ENCODE measurements at places on chromosomes 2 and 18. TPM values are rescaled to one million over a fixed set of nuclear protein-coding genes. Genes with fewer than 3 reads are reported as not detected.

Gene SLC5A7
- not detected for total RNA-seq

Gene RNF152
- total RNA-seq = 0.02 TPM

Gene LONRF2
- total RNA-seq = 3.0 TPM

Gene KLHL29
- total RNA-seq = 5.1 TPM

Gene MEX3C
- 18.7 TPM for total RNA-seq

Gene CABLES1
- total RNA-seq = 12.6 TPM

Gene SERPINB3
- total RNA-seq = 0.26 TPM

Gene PIGN
- total RNA-seq = 10.0 TPM

Gene UGT1A6
- total RNA-seq = 0.81 TPM

Gene RAB6D
- not detected for total RNA-seq

Gene ATP8B1
- 9.0 TPM for total RNA-seq

Gene VWA3B
- 0.43 TPM for total RNA-seq

Gene SPAG16
- 16.5 TPM for total RNA-seq

Gene NT5DC4
- not detected for total RNA-seq

Gene MPHOSPH10
- 40.3 TPM for total RNA-seq

Gene EIF2AK2
- total RNA-seq = 18.9 TPM

Gene SIX3
- total RNA-seq = 0.57 TPM

Gene DLX2
- total RNA-seq = 0.99 TPM

Gene IL1RL2
- total RNA-seq = not detected

Gene SPATA3
- not detected for total RNA-seq

Gene ASAP2
- total RNA-seq = 35.8 TPM

Gene MC4R
- not detected for total RNA-seq

Gene LRATD1
- total RNA-seq = 0.03 TPM

Gene REG3G
- total RNA-seq = not detected

Gene LIMS2
- total RNA-seq = 5.2 TPM

Gene OXER1
- not detected for total RNA-seq

Gene PPM1G
- total RNA-seq = 175 TPM

Gene TMX3
- 20.9 TPM for total RNA-seq

Gene IAH1
- 85.3 TPM for total RNA-seq

Gene ZDBF2
- 0.86 TPM for total RNA-seq

Gene PRKAG3
- not detected for total RNA-seq

Gene FER1L5
- not detected for total RNA-seq

Measured in A549 treated with CpdA at 1 μM for 4 hours (cell line).